ENCODE measurements at places on chromosomes 6 and 20. TPM values are rescaled to one million over a fixed set of nuclear protein-coding genes. Genes with fewer than 3 reads are reported as not detected.
A peak's percentile ranks its signal among the peaks of the same experiment; 100 is the strongest.

Gene MYLK4
- 1.4 TPM for total RNA-seq

Gene CNR1
- 10.4 TPM for total RNA-seq

DNA sequence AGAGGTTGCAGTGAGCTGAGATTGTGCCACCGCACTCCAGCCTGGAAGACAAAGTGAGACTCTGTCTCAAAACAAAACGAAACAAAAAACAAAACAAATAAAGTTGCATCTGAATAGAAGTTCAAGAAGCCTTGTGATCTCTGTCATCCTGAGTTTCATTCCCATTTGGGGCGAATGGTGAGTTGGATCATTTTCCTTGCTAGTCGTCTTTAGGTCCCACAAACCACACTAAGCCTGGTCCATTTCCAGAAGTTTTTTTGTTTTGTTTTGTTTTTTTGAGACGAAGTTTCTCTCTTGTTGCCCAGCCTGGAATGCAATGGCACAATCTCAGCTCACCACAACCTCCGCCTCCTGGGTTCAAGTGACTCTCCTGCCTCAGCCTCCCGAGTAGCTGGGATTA lies 33.8 kb downstream of the ZNF217 start:
- no peak for DNase-seq

GRCh38 chr6:127606131-127606562 lies 29.2 kb downstream of the C6orf58 start:
- DNase-seq, result no peak

GRCh38 chr20:2703716-2704475 lies 11.3 kb downstream of the EBF4 start:
- DNase-seq, result no peak

Gene LAMA5
- total RNA-seq, result 395 TPM

DNA sequence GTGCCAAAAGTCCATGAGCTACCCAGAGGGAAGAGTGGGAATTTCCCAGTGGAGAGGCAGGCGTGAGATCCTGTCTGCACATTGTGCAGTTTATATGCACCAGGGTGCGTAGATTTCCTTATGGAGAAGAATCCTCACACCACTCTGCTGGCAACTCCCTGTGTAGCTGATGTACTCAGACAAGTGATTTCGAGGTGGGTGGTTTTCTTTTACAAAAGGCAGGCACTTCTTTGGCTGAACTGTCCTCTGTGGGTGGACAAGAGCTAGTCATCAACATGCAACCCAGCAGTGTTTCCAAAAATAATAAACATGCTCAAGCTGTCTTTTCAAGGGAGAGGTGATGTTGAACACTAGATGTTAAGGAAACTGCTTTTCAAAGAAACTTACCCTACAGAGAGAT lies 121.7 kb upstream of the NXT1 start:
- DNase-seq, result peak; percentile 32

DNA sequence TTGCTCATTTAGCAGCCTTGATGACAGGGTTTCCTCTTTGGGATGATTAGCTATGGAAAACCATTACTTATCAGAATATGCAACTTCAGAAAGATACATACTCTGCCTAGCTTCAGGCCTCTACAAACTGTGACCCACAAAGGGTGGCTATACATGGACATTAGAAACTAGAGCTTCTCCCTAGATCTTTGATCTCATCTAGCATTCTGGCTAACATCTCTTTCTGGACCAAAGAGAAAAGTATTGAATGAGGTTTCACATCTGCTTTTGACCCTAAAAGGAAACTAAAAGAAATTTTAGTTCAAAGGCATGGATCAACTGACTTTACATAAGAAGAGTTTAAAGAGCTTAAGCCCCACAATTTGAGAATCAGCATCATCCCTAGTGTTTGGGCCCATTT lies 12.4 kb upstream of the HMGN3 start:
- DNase-seq, result no peak

- no peak for DNase-seq
These were observed 168.9 kb downstream of the PHF3 start for GRCh38 chr6:63804381-63804956.

GRCh38 chr6:143955971-143956370 lies 52.1 kb downstream of the PLAGL1 start:
- no peak for DNase-seq

- DNase-seq, result peak; percentile 80
These were observed 288.3 kb upstream of the ZNF337 start for GRCh38 chr20:25984933-25985332.

Gene MYB
- 0.87 TPM for total RNA-seq

DNA sequence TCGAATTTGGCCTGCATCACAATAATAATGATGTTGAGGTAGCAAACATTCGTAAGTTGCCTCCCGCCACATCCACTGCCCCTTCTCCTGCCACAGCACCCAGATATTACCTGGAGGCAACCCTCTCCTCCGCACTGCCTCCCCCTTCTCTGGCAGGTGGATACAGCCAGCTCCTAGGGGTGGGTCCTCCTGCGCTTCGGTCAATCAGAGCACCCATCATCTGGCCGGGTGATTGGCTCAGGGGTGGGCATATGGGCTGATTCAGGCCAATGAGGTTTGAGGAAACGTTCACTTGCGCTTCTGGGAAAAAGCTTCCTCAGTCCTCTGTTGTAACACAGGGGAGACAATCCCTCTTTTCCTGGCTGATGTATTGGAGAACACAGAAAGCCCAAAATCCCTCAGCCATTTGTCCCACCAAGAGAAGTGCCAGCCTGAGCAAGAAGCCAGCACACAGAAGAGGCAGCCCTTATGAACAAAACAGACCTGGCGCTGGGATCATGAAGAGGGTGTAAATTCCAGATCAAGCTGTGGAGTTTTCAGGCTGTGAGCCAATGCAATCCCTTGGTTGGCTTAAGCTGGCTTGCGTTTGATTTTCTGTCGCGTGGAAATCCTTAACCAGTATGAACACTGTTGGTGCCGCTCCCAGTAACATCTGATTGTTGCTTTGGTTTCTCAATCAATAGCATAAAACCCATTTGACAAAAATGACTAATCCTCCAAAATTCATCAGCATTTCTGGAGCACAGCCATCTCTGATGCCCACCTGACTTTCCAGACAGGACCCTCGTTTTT lies 82.2 kb downstream of the PRDM1 start:
- DNase-seq, result no peak

Gene BPIFA1
- not detected for total RNA-seq

- no peak for DNase-seq
These were observed 1.9 kb upstream of the IRF4 start for GRCh38 chr6:389622-390021.
